Foreskin keratinocyte (primary cell): ENCODE measurements at places on chromosomes 16 and 17. TPM values are rescaled to one million over a fixed set of nuclear protein-coding genes. Genes with fewer than 3 reads are reported as not detected.
A peak's percentile ranks its signal among the peaks of the same experiment; 100 is the strongest.

The TEX19 gene
- total RNA-seq: 0.07 TPM in 1 of 2 replicates, not detected in the other

- no peak for DNase-seq
Measured at GRCh38 chr17:73901661-73902415, 257.6 kb upstream of the SDK2 start.

DNA sequence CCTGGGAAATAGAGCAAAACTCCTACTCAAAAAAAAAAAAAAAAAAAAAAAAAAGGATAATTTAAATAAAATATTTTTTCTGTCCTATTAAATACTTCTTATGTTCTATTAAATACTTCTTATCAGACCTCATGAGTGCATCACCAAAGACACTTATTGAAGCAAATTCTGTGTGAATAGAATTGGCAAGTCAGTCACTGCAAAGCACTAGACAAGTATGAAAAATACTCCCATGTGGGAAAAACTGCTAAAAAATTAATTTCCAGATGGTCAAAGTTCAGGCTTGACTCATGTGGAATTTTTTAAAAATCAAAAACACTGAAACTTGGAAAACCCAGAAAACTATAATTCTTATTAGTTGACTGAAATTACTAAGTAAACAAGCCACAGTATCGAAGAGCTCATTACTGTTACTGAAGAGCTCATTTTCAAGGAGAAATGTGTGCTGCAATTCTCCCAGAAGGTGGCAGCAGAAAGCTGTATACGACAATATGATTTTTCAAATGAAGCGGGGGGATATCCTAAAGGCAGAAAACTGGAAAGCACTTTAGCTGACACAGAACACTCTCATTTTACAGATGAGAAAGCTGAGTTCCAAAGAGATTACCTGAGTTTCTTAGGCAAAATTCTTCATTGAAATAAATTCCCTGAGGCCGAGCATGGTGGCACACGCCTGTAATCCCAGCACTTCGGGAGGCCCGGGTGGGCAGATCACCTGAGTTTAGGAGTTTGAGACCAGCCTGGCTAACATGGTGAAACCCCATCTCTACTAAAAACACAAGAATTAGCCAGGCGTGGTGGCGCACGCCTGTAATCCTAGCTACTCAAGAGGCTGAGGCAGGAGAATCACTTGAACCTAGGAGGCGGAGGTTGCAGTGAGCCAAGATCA is 15.9 kb upstream of the FBXO47 start:
- DNase-seq: peak; percentile 41

DNA sequence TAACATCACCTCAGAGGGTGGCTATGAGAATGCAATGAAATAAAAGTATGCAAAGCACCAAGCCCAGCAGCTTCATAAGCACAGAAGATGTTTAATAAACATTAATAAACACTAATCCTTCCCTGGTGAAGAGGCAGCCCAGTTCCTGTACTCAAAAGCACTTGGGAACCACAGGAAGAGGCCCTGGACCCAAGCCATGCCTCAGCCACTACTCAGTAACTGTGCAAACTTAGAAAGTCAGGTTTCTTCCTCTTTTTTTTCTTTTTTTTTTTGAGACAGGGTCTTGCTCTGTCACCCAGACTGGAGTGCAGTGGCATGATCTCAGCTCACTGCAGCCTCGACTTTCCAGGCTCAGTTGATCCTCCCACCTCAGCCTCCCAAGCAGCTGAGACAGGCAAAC is 5.3 kb downstream of the ARHGAP17 start:
- no peak for DNase-seq

GRCh38 chr16:1442697-1443096 is 1.7 kb downstream of the CCDC154 start:
- no peak for DNase-seq

- no peak for DNase-seq
Measured at GRCh38 chr17:74220946-74221818, 7.8 kb downstream of the TTYH2 start.

DNA sequence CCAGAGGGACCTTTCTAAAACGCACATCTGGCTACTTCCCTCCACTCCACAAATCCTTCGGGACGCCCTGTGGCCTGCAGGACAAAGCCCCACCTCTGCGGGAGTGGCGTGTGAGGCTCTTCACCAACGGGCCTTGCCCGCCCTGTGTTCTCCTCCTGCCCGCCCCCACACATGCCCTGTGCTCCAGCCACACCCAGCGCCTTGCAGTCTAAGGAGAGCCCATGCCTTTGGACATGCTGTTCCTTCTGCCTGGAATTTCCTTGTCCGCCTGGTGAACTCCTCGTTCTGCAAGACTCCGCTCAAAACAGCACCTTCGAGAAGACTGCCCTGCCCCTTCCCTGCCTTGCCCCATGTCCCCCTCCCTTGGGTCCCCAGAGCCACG is 7.4 kb downstream of the ELOB start:
- no peak for DNase-seq

DNA sequence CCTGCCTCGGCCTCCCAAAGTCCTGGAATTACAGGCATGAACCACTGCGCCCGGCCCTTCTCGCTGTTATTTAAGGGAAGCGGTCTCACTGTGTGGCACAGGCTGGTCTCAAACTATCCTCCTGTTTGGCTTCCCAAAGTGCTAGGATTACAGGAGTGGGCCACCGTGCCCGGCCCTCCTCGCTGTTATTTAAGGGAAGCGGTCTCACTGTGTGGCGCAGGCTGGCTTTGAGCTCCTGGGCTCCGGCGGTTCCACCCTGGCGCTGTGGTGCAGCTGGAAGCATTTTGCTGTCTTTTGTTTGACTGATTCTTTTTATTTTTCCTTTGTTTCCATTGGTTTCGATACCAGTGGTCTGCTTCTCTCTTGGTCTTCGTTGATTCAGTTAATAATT is 40.7 kb downstream of the FOXK2 start:
- no peak for DNase-seq

GRCh38 chr17:74663561-74663960 is 40.0 kb upstream of the CD300E start:
- no peak for DNase-seq

- no peak for DNase-seq
Measured at GRCh38 chr17:13074026-13074425, 56.2 kb upstream of the ELAC2 start.

The KRT33B gene
- total RNA-seq: 0.31 and 0.60 TPM in 2 replicates

The MSLN gene
- 21.3 and 72.9 TPM in 2 replicates for total RNA-seq

The UBE2I gene
- 76.7 and 101 TPM in 2 replicates for total RNA-seq

GRCh38 chr16:3945751-3946603 is 65.5 kb upstream of the CREBBP start:
- DNase-seq: peak; percentile 75

- DNase-seq: no peak
Measured at GRCh38 chr16:81942007-81942601, 69.2 kb downstream of the SDR42E1 start.

The RPH3AL gene
- total RNA-seq: 0.41 and 0.60 TPM in 2 replicates

DNA sequence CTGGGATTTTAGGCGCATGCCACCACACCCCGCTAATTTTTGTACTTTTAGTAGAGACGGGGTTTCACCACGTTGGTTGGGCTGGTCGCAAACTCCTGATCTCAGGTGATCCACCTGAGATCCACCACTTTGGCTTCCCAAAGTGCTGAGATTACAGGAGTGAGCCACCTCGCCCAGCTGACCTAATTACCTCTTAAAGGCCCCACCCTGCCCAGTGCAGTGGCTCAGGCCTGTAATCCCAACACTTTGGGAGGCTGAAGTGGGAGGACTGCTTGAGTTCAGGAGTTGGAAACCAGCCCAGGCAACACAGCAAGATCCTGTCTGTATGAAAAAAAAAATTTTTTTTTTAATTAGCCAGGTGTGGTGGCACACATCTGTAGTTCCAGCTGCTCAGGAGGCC is 2.9 kb upstream of the COASY start:
- DNase-seq: no peak

DNA sequence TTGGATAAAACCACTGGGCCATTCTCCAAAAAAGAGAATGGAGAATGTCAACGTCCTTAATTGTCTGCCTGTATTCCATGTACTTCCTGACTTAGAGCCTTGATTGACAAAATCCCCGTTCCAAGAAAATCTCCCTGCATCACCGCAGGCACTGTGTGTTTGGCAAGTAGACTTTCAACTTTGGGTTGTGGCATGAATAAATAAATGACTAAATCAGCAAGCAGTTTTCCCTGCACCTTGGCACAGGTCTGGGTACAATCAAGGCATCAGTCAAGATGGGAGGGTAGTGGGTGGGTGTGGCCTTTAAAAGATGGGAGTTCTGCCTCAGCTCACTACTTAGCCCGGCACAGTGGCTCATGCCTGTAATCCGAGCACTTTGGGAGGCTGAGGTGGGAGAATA is 248.5 kb upstream of the RPL38 start:
- no peak for DNase-seq

DNA sequence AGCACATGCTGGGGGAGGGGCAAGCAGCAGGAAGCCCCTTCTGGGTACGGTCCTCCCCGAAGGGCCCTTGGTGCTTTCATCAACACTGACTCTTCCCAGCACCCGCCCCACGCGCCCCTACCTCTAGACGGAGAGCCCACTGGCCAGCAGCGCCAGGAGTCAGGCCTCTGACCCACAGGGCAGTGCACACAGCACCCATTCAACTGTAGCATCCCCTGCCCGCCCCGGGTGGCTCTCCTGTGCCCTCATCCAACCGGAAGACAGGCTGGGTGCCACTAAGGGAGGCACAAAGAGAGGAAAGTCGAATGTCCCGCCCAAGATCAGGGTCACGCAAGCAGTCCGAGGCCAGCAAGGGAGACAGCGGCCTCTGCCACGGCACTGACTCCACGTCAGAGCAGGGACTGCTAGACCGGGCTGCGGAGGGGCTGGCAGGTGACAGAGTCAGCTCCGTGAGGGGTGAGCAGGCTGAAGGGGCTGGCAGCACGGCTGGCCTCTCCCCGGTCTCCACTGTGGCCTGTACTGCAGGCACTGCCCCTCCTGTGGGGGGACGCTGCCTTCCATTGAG is 9.8 kb downstream of the MSRB1 start:
- no peak for DNase-seq

The GPR142 gene
- total RNA-seq: not detected in 2 replicates
